ENCODE measurements at places on chromosomes 12 and 14. TPM values are rescaled to one million over a fixed set of nuclear protein-coding genes. Genes with fewer than 3 reads are reported as not detected.
A peak's percentile ranks its signal among the peaks of the same experiment; 100 is the strongest.

- no peaks in the 10 kb centered on the region for H3K4me1 ChIP-seq
- peaks cover 3% of the 10 kb centered on the region for H3K36me3 ChIP-seq
- H3K4me3 ChIP-seq, result no peak overlapping the region
- no peaks in the 10 kb centered on the region for H3K27me3 ChIP-seq
Observed at GRCh38 chr12:27068863-27069262, 13.5 kb downstream of the C12orf71 start.

SCYL2 gene
- total RNA-seq, result 36.0 TPM

DNA sequence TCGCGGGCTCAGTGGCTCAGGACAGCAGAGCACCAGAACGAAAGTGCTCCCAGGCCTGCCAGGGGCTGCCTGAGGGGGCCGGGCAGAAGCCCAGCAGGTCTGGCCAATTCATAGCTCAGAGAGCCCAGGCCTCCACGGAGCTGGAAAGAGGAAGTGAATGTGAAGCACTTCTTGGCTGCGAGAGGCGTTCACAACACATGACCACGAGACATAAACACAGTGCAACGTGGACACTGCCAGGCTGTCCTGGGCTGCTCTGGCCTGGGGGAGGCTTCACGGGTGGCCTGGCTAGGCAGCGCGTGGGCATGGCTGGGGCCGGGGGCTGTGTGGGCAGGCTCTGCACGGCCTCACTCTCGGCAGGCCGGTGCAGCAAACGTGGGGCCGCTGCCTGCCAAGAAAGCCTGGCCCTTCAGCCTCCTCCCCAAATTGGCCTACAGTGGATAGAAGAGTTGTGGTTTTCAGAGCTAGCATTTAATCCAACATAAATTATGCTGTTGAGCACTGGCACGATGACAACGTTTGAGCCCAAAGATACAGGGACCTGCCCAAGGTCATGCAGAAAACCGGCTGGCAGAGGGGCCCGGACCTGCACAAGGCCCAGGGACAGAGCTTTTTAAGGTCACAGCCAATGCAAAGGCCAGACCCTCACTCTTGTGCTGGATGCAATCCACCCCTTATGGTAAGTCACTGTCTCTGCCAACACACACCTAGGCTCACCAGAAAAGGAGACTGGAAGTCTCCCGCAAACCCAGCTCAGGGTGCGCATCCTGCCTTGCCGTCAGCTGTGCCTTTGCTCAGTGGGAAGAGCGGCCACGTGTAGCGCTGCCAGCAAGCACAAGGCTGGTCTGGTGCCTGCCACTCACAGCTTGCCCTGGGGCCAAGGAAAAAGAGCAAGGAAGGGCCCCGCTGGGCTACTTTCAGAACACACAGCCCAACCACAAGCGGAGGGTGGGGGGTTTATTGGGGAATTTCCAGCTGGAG lies 8.6 kb downstream of the SLC25A29 start:
- H3K27me3 ChIP-seq, result no peaks in the 10 kb centered on the region
- no peaks in the 10 kb centered on the region for H3K36me3 ChIP-seq
- DNase-seq, result no peak
- H3K27ac ChIP-seq, result no peak overlapping the region

DNA sequence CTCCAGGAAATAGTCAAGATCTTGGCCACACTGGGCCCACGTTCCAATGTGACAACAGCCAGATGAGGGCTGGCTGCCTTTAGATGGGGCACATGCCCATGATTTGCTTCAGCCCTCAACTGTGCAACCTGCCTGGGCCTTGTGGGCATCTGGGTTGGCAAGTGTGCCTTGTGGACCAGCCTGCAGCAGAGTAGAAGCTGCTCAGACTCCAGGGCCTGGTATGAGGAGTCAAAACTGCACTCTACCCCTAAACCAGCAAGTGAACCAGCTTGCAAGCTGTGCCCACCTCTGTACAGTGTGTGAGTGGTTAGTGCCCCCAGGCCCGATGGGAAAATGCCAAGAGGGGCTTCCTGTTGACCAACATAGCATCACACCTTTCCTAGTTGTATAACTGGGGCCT lies 17.9 kb downstream of the PHETA1 start:
- H3K27ac ChIP-seq, result no peak overlapping the region
- no peaks in the 10 kb centered on the region for H3K27me3 ChIP-seq

- DNase-seq, result no peak
- peak overlapping the region; percentile 83 for H3K27ac ChIP-seq
- peaks cover 83% of the 10 kb centered on the region for H3K4me1 ChIP-seq
- peaks cover 5% of the 10 kb centered on the region for H3K36me3 ChIP-seq
- H3K4me3 ChIP-seq, result peak overlapping the region; percentile 93
- H3K27me3 ChIP-seq, result peaks cover 8% of the 10 kb centered on the region
Observed at GRCh38 chr12:4118017-4118510, 155.5 kb upstream of the CCND2 start.

GRCh38 chr14:78253986-78254385 lies 83.8 kb downstream of the NRXN3 start:
- peak overlapping the region; percentile 13 for H3K4me3 ChIP-seq
- no peaks in the 10 kb centered on the region for H3K36me3 ChIP-seq
- no peak overlapping the region for H3K27ac ChIP-seq
- H3K4me1 ChIP-seq, result peaks cover 20% of the 10 kb centered on the region
- H3K27me3 ChIP-seq, result peaks cover 18% of the 10 kb centered on the region

KRT2 gene
- not detected for total RNA-seq

DNA sequence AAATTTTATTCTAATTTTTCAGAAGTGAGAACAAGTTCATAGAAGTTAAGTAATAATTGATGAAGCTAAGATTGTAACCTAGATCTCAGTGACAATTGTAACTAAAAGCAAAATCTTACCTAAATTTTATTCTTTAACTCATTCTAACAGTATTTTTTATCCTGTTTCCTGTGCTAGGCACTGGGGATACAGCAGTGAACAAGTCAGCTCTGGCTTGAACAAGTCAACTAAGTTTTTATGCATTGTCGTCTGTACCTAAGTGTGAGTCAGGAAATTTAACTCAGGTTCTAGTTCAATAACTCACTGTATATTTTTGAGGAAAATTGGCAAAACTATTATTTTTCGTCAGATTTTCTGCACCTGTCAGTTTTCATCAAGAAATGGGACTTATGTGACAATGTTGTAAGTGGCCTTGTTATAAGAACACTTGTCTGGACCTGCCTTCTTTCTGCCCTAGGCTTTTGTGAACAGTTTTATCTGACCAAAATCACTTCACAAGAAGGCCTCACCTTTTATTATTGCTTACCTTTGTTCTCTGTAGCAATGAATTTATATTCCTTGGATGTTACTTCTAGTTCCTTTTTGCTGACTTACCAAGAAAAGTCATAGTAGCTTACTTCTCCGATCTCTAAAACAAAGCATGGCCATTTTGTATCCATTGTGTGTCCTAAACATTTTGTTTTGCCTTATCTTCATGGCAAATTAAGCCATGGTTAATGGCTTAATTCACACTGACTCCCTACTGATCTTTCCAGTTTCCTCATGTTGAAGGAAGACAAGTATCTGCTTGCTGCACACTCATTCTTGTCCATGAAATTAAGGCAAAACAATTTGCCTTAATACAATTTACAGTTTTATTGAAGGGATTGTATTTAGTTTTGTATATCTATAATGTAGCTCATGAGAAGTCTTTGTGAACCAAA lies 2.7 kb downstream of the TMTC3 start:
- peaks cover 41% of the 10 kb centered on the region for H3K4me1 ChIP-seq
- no peak for DNase-seq
- H3K4me3 ChIP-seq, result peak overlapping the region; percentile 95

DNA sequence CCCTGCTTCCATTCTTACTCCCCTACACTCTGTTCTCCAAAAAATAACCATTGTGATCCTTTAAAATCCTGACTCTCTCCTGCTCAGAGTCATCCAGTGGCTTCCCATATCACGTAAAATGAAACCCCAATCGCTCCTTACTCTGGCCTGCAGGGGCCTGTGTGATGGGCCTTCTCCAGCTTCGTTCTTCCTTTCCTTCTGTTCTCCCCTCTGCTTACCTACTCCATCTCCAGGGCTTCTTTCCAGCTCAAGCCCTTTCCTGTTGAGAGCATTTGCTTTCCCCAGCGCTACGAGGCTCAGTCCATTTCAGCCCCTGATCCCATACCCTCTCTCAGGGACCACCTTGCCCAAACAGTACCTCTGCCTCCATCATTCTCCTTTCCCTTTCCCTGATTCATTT lies 144.4 kb upstream of the ARHGAP5 start:
- H3K4me1 ChIP-seq, result peaks cover 7% of the 10 kb centered on the region
- DNase-seq, result no peak
- no peaks in the 10 kb centered on the region for H3K27me3 ChIP-seq
- peak overlapping the region; percentile 9 for H3K27ac ChIP-seq

DNA sequence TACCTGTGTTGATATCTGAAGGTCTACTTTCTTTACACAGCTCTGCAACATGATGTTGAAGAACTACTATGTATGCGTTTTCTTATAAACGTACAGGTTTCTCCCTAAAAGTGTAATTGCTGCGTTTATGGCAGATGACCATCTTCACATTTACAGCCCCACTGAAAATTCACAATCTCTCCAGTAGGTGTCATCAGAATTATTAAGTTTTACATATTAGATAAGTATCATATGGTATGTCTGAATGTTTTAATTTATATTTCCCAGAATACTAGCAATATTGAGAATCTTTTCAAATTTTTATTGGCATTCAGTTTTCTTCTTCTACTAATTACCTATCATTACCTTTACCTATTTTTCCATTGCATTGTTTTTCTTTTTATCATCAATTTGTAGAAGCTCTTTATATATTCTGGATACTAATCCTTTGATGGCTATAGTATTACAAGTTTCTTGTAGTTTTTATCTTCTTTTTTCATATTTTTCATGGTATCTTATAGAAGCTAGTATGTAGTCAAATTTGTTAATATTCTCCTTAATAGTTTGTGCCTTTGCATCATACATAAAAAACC lies 123.5 kb downstream of the CAPZA3 start:
- peaks cover 5% of the 10 kb centered on the region for H3K27me3 ChIP-seq
- H3K27ac ChIP-seq, result no peak overlapping the region
- no peaks in the 10 kb centered on the region for H3K4me1 ChIP-seq
- H3K36me3 ChIP-seq, result no peaks in the 10 kb centered on the region
- DNase-seq, result no peak
- H3K4me3 ChIP-seq, result no peak overlapping the region

GALNT8 gene
- total RNA-seq, result 1.7 TPM

DNA sequence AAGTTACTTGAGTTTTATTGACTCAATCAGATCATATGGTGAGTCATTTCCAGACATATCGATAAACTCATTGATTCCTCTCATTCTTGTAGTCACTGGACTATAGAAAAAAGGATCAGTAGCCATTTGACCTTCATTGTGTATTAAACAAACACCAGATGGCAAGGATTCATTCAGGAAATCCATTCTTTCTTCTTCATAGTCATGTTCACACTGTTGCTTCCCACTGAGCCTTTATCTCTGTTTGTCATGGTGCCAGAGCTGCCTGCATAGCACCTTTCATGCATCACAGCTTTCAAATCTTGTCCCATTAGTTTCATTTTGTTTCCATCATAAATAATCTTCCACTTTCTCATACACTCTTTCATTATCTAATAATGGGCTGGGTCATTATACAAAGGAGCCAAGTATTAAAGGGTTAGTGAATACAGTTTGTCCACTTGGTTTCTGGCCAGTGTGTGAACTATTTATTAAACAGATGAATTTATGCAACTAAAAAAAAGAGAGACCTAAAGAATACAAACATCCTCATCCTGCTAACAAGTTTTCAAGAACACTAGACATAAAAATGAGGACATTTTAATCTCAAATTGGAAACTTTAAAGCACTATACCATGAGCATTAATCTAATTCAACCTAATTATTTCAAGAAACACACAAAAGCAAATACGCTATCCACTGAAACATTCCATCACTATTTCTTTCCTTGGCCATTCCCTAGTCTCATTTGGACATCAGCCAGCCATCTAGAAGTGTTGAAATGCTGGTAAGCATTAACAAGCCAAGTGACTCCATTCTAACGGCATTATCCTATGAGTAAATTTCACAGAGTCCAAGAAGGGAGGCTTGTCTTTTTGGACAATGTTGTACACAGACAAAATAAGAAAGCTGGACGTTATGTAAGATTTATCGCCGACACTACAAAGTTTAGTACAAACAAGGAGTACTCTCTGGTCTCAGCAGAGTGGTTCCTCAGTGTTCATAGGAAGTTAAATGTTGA lies 476.5 kb downstream of the FOXG1 start:
- H3K4me3 ChIP-seq, result no peak overlapping the region
- H3K27ac ChIP-seq, result no peak overlapping the region
- no peak for DNase-seq
- H3K36me3 ChIP-seq, result no peaks in the 10 kb centered on the region
- H3K4me1 ChIP-seq, result no peaks in the 10 kb centered on the region

- H3K27ac ChIP-seq, result no peak overlapping the region
- H3K27me3 ChIP-seq, result no peaks in the 10 kb centered on the region
- no peaks in the 10 kb centered on the region for H3K36me3 ChIP-seq
- DNase-seq, result no peak
Observed at GRCh38 chr12:18753481-18754123, 15.7 kb downstream of the CAPZA3 start.

- H3K27ac ChIP-seq, result no peak overlapping the region
- H3K27me3 ChIP-seq, result no peaks in the 10 kb centered on the region
- H3K4me3 ChIP-seq, result peak overlapping the region; percentile 86
Observed at GRCh38 chr14:73613419-73613963, 1.2 kb downstream of the ACOT6 start.

PPP4R3A gene
- 131 TPM for total RNA-seq

DNA sequence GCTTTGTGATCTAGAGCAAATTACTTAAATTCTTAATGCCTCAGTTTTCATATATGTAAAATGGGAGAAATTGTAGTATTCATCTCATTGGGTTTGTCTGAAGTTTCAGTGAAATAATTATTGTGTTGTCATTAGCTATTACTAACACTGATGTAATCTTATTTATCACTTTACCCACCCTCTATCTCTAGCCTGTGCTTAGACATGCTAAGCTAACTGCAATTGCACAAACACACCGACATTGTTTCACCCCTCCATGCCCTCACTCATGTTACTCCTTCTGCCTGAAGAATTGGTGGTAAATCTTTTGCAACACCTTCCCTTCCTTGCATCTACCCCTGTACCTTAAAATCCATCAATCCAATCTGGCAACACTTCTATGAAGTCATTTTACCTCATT lies 241.6 kb downstream of the BCAT1 start:
- no peak for DNase-seq
- no peaks in the 10 kb centered on the region for H3K36me3 ChIP-seq
- no peak overlapping the region for H3K4me3 ChIP-seq

FLRT2 gene
- total RNA-seq, result not detected

POTEM gene
- total RNA-seq, result not detected

DNA sequence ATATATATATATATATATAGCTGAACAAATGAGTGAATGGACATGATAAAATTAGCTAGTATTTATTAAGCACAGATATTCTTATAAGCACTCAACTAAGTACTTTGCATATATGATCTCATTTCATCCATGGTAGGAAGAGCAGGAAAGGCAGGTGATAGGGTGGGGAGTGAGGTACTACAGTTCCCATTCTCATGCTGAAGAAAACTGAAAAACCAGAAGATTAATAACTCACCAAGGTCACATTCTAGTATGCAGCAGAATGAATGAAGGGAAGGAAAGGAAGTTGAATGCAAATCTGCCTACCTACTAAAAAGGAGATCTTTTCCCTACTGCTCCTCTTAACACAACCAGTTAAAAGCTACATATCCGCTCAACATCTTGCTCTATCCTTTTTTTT lies 298.1 kb upstream of the TMPO start:
- no peaks in the 10 kb centered on the region for H3K36me3 ChIP-seq
- H3K27ac ChIP-seq, result no peak overlapping the region
- no peaks in the 10 kb centered on the region for H3K4me1 ChIP-seq
- DNase-seq, result no peak
- no peak overlapping the region for H3K4me3 ChIP-seq

- no peaks in the 10 kb centered on the region for H3K4me1 ChIP-seq
- no peaks in the 10 kb centered on the region for H3K36me3 ChIP-seq
- no peak overlapping the region for H3K27ac ChIP-seq
- no peak for DNase-seq
- H3K27me3 ChIP-seq, result peaks cover 22% of the 10 kb centered on the region
Observed at GRCh38 chr12:113700943-113701342, 229.3 kb upstream of the LHX5 start.

RAD9B gene
- total RNA-seq, result 2.3 TPM
